ENCODE measurements at places on chromosomes 16 and 17. TPM values are rescaled to one million over a fixed set of nuclear protein-coding genes. Genes with fewer than 3 reads are reported as not detected.

Gene PRAC1
- not detected for total RNA-seq

Gene TP53TG3B
- total RNA-seq: not detected

Gene CCL18
- total RNA-seq: not detected

Gene TEKT1
- not detected for total RNA-seq

Gene TTYH2
- total RNA-seq: 3.0 TPM

Gene C16orf54
- total RNA-seq: 3.5 TPM

Gene EXOC7
- 51.5 TPM for total RNA-seq

Gene MT4
- total RNA-seq: not detected

DNA sequence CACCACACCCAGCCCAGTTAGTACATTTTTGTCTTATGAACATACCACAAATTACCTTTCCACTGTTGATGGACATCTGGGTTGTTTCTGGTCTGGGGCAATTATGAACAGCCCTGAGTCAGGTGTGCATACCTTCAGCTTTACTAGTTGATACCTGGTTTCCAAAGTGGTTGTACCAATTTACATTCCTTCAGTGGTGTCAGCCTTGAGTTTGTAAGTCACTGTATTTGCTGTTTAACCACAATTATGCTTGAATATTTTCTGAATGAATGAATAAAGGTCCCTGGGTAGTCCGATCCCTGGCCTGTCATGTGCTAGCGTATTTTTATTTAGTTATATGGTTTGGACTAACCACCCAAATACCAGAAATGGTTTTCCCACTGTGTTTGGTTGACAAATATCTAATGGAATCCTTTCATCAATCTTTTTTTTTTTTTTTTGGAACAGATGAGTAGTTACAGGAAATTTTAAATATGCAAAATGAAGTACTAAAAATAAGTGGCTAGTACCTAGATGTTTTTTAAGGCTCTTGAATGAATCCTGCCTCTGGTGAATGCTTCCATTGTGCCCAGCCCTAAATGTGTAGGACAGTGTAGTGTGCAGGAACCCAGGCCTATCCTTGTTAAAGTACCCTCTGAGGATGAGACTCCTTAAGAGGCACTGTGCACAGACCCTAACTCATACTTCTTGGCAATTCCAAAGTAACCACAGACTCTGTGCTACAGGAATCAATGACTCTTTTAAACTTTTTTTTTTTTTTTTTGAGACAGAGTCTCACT lies 3.7 kb downstream of the DUSP14 start:
- no peak for DNase-seq

GRCh38 chr17:77320044-77320440 lies 179.3 kb downstream of the SEC14L1 start:
- no peak for DNase-seq

- DNase-seq: peak; percentile 69
Measured at GRCh38 chr16:56606071-56606475, 2.3 kb upstream of the MT2A start.

GRCh38 chr16:3026609-3027488 lies 3.0 kb downstream of the THOC6 start:
- no peak for DNase-seq

- DNase-seq: peak; percentile 79
Measured at GRCh38 chr17:15291674-15292361, 26.7 kb upstream of the PMP22 start.

- no peak for DNase-seq
Measured at GRCh38 chr16:66598111-66598510, 6.4 kb upstream of the CMTM3 start.

DNA sequence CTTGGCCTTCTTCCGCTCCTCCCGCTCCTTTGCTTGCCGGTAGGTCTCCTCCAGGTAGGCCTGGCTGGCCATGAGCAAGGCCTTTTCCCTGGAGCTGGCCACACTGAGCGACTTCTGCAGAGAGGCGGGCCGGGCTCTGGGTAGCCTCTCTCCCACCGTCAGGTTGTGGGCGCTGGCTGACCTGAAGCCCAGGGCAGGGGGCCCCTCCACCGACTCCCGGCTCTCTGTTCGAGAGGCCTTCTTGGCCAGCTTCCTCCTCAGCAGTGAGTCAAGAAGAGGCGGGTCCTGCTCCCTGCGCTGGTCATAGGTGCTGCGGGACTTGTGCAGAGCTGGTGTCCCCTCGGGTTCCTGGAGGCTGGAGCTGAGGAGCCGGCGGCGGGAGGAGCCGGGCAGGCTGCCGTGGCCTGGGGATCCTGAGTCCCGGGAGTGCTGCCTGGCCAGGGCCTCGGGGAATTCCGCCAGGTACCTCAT lies 12.8 kb downstream of the GPR179 start:
- DNase-seq: no peak

DNA sequence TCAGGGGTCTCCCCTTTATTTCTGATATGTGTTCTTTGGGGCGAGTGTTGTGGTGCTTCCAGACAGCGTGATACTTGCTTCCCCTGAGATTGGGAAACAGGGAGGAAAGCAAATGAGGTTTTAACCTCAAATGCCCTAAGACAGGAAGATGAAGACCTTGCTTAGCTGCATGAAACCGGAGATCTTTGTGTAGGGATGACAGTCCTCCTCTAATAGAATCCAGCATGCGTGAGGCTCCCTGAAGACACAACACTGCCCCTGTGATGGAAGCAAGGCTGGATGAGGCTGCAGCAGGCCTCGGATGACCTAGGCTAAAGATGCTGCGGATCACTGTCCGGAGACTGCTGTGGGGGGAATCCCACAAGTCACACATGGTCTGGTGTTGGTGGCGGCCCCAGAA lies 491.0 kb downstream of the CDH13 start:
- no peak for DNase-seq

- no peak for DNase-seq
Measured at GRCh38 chr17:40542558-40543411, 22.5 kb downstream of the CCR7 start.

- no peak for DNase-seq
Measured at GRCh38 chr17:75571885-75572215, 15.8 kb upstream of the MYO15B start.

DNA sequence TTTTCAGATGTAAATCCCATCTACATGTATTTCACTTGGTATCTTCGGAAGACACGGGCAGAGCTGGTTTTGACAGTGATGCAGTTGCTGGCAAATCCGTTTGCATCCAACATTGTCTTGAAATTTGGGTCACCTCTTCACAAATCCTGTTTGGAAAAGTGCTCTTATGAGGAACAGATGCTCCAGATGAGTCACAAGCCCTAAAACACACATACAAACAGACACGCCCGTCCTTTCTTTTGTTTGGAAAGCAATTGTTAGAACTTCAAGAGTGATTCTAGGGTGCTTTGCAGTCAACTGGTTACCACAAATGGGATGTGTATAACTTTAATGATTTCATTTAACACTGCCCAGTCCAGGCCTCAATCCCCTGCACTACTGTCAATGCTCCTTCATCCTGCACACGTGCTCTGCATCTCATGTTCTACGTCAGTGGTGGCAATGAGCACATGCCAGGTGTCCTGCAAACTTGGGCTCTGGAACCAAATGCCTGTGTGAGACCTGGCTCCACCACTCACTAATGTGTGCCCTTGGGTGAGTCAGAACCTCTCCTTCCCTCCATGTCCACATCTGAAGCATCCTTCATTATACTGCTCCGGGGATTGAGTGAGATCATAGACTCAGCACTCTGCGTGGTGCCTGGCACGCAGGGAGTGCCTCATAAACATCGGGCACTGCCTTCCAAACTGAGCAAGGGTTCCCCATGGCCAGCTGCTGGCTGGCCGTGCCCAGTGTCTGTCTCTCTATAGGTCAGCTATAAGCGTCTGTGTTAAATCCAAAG lies 19.3 kb upstream of the FOXF1 start:
- peak; percentile 88 for DNase-seq

DNA sequence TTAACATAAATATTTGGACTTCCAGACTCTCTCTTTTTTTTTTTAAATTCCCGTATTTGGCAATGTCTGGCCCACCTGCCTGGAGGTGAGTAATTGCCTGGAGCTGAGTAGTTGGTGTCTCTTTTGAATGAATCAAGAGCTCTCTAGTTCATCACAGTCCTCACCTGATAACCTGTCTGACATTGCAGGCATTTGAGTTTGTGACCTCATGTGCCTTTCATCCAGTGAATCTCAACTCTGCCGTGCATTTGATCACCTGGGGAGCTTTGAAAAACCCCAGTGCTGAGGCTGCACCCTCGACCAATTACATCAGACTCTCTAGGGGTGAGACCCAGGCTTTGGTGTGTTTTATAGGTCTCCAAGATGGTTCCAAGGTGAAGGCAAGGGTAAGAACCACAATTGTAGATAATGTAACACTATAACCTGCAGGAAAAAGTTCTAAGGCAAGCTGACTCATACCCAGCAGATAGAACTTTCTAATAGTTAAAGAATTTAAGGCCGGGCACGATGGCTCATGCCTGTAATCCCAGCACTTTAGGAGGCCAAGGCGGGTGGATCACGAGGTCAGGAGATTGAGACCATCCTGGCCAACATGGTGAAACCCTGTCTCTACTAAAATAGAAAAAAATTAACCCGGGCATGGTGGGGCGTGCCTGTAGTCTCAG lies 24.5 kb upstream of the HS3ST2 start:
- peak; percentile 31 for DNase-seq

- no peak for DNase-seq
Measured at GRCh38 chr17:47757386-47757785, 24.4 kb downstream of the TBX21 start.

DNA sequence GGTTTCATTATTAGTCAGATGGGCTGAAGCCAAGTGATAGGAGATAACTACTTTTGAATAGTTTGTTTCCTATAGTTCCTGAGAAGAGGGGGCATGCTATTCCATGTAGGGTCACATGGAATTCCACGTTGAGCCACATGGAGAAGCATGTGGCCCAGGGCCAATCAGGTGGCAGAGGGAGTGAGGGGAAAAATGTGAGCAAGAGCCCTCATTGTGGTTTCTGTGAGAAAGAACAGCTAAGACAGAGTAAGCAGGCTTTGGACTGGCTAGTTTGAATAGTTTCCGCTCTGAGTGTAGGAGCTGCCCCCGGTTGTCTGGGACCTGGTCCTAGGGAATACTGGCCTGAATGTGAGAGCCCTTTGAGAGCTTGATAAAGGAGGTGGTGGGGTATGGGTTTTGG lies 69.9 kb upstream of the CNTNAP4 start:
- DNase-seq: no peak

GRCh38 chr16:77220427-77220826 lies 21.2 kb downstream of the SYCE1L start:
- DNase-seq: no peak

DNA sequence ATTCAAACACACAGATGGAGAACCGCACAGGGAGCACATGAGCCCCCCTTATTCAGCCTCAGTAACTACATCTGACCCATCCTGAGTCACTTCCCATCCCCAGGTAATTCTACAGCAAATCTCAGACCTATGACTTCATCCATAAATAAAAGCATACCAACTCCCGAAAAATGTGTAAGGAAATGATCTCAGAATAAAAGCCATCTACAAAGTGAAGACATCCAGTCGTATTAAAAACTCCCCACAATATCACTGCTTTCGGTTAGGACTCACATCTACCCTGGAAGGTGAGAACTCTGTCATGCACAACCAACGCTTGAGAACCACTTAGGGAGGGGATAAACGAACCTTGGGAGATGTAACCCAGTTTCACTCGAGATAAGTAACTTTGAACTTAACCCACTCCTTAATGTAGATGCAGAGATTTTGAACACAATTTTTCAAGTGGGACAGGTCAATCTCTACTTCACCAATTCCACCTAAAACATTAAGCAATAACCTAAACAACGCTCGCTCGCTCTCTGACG lies 1.3 kb downstream of the USP36 start:
- no peak for DNase-seq

GRCh38 chr16:68640972-68641371 lies 4.1 kb upstream of the CDH3 start:
- DNase-seq: peak; percentile 34

DNA sequence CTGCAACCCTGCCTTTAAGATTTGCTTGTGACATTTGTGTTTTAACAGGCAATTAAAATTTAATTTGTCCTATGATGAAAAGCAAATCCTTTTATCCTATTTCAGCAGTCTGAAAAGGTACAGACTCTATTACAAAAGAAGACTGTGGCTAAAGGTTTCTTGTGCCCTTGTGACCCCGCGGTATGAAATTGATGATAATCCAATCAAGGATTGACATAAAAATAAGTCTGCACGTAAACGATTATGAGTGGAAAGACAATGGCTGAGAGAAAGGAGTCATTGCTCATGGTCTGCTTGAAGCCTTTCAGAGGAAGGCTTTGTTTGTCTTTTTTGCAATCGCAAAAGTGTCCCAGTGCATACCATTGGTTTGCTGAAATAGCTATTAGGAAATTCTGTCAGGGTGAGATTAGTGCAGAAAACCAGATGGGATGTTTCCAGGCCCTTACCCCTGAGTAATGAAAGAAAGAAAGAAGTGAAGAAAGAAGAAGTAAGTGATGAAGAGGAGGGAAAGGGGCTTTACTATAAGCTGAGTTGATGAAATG lies 867.8 kb upstream of the CDH8 start:
- no peak for DNase-seq

DNA sequence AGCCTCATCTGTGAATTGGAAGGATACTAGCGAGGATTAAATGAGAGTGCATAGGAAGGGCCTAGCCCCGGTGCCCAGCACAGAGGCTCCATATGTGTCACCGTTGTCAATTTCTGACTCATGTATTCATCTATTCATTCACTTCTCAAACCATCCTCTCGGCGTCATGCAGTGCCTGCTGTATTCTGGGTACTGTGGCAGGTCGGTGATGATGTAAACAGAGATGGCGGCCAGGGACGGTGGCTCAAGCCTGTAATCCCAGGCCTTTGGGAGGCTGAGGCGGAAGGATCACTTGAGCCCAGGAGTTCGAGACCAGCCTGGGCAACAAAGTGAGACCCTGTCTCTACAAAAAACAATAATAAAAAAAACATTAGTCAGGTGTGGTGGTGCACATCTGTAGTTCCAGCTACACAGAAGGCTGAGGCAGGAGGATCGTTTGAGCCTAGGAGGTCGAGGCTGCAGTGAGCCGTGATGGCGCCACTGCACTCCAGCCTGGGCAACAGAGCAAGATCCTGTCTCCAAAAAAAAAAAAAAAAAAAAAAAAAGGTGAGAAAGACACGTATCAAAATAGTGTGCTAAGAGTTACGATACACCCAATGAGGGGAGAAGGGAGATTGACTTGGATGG lies 4.3 kb upstream of the PPP1R1B start:
- DNase-seq: no peak
